CD4-positive, alpha-beta T cell treated with Interleukin-2 at 100 ng/mL for 4 hours (primary cell): ENCODE measurements at places on chromosomes 4 and X.

DNA sequence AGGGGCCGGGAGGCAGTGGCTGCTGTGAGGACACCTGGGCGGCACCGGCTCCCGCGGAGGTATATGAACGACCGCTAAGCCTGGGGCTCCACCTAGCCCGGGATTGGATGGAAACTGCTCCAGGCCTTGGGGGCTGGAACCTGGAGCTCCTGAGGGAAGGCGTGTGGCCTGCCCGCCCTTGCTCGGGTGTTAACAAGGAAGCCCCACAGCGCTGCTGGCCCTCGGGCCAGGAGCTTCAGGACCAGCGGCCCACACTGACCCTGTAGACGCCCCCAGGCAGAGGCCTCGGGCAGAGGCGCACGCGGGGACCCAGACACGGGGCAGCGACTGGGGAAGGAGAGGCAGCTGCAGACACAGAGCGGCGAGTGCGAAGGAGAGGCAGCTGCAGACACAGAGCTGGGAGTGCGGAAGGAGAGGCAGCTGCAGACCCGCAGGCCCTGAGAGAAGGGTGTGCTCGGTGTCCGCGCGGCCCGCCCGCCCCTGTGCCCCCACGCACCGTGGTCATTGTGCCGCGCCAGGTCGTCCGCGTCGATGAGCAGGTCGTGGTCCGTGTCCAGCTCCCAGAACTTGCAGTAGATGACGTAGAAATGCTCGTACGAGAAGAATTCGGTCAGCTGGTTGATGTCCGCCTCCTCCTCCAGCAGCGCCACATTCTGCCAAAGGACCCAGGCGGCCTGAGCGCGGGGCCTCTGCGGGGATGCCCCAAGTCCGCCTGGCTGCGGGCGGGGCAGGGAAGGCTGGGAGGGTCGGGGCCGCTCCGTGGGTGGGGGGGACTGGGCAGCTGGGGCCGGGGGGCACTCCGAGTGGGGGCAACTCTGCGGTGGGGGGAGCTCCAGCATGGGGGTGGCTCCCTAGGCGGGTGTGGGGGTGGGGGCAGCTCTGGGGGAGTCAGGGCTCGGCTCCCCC, 26.7 kb upstream of the GTPBP6 start:
- no peak for DNase-seq

- no peak for DNase-seq
Observed at GRCh38 chr4:147409350-147409749, 71.5 kb upstream of the EDNRA start.

- DNase-seq: no peak
Observed at GRCh38 chr4:10625131-10625530, 59.4 kb downstream of the CLNK start.

DNA sequence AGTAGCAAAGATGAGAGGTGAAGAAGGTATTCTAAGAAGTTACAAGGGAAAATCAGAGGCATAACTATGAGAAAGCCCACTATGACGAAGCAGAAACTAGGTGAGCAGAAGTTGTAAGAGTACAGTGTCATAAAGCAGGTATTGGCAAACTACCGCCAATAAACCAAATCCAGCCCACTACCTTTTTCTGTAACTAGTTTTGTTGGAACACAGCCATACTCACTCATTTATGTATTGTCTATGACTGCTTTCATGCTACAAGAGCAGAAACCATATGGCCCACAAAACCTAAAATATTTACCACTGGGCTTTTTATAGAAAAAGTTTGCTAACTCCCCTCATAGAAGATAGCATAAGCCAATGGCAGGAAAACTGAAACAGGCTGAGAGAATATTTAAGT, 31.8 kb upstream of the ZCCHC13 start:
- no peak for DNase-seq

DNA sequence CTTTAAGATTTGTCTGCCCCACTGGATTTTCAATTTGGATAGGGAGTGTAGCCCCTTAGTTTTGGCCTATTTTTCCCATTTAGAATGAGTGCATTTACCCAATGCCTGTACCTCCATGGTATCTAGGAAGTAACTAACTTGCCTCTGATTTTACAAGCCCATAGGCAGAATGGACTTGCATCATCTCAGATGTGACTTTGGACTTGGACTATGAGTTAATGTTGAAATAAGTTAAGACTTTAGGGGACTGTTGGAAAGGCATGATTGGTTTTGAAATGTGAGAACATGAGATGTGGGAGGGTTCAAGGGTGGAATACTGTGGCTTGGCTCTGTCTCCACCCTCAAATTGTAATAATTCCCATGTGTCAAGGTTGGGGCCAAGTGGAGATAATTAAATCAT, 2480.2 kb downstream of the PCDH7 start:
- DNase-seq: no peak

DNA sequence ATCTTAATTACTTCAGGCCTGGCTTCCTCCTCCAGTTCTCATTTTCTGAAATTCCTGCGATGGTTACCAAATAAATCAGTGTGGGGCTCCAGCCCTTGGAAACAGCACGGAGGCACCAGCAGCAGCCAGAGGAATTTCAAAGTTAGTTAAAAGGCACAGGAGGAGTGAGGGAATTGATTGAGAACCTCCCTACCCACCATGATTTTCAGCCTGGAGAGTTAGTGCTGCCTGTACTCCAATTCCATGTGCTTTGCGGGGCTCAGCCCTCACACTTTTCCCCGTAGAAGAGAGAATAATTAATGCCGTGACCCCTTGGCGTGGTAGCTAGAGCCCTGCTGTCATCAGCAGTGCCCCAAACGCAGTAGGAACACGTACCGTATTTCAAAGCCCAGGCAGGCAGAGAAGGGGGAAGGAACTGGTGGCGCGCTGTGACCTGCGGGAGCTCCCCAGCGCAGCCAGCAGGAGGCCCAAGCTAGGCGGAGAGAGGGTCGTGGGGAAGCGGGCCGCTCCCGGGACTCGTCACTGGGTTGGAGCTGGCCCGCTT, 84.0 kb upstream of the IGFBP7 start:
- no peak for DNase-seq

DNA sequence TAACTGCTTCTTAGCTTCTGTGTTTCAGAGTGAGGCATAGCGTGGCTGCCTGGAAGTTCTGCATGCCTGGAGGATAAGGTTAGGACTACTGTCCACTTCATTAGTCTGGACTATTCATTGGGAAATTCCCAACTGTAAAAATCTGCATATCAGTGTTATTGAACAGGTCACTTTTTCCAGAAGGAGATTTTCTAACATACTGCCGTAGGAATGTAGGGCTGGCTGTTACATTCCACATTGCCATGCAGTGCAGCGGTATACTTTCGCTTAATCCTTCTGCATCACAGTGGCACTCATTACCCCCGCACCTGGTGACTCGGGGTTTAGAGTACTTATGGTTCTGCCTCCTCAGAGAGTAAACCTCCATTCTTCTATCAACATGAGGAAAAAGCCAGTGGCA, 104.6 kb downstream of the NPFFR2 start:
- no peak for DNase-seq

DNA sequence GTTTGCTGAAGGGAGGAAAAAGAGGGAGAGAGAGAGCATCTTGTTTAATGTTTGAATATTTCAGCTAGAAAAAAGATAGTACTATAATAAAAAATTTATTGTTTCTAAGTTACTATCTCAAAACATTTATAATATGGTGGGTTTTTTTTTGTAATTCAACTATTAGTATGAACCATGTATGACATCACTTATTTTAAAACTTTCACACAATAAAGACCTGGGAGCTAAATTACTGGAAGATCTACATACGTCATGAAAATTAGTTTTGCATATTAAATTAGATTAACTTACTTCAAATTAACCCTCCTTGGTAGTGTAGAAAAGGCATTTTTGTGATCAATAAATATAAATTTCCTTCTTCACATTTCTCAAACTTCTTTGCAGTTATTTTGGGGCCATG, 432.0 kb upstream of the SLIT2 start:
- no peak for DNase-seq

- DNase-seq: no peak
Observed at GRCh38 chr4:1806223-1806564, 13.1 kb downstream of the FGFR3 start.

- no peak for DNase-seq
Observed at GRCh38 chrX:31670245-31670644, 598.4 kb upstream of the FTHL17 start.

- no peak for DNase-seq
Observed at GRCh38 chr4:77021614-77022089, 54.1 kb downstream of the CCNI start.

DNA sequence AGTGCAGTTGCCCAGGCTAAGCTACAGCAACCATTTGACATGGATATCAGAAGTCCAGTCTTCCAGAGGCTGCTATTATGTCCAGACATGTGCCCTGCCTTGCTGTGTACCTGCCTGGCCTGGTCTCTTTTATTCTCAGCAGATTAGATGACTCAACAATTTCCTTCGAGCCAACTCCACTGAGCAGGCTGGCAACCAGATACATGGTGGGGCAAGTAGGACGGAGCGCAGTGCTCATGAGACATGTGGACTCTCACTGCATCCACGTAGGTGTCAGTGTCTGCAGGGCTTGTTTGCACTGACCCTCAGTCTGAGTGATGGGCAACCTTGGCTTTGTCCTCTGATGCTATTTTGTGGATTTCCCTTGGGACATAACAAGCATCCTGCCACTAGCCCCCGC, 7.2 kb upstream of the MAGEA11 start:
- DNase-seq: no peak

- DNase-seq: no peak
Observed at GRCh38 chr4:123783151-123783790, 386.7 kb downstream of the SPRY1 start.

- DNase-seq: no peak
Observed at GRCh38 chr4:17096692-17097091, 198.2 kb upstream of the LDB2 start.

GRCh38 chr4:76993787-76994641, 44.5 kb downstream of the SEPTIN11 start:
- DNase-seq: peak; percentile 75

DNA sequence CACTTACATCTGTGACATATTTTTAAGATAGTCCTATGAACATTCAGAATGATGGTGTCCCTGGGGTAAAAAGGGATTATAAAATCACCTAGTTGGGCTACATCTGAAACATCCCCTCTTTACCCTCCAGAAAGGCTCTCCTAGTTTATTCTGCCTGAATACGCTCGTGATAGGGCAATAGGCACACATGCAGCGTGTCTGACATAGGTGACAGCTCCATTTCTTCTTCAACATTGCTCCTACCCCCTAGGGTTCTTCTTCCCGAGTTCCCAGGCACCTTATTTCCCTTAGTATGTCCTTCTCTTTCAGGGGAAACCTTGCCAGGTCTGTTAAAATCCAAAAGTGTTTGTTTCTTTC, 27.1 kb upstream of the CFAP299 start:
- DNase-seq: no peak
